ENCODE measurements at places on chromosomes 3 and 15.

GRCh38 chr15:59165726-59166125 is 40.9 kb upstream of the LDHAL6B start:
- DNase-seq, result no peak

DNA sequence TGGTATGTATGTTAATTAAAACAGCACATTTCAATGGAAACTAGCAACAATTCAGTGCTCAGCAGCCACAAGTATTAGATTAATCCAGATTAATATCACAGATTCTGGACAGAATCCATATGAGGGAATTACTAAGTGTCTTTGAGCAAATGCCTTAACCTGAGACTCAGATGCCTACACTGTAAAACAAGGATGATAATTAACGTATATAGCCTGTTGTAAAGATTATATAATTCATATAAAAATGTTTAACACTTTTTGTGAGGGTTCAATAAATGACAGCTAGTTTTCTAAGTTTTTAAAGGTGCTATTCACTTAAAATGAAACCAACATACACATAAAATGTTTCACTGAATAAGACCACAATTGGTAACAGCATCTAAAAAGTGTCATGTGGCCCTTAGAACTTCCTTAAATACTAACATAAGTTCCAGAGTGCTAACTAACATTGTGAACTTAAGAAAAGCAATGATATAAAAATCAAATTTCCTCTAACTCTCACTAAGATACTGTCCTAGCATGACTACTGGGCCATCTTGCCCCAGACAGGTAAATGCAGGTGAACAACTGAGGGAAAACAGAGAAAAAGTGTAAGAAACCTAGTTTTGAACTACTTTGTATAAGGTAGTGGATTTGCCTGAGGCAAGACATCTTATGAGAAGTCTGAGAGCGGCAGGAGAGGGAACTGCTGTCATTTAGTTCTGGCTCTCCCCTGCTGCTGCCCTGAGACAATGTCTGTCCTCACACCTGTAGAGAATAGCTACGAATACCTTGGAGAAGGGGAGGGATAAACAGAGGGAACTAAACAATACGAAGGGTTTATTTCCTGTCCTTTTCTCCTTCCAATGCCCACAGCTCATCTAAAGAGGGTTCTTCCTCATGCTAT is 151.3 kb downstream of the ADAM10 start:
- DNase-seq, result no peak

DNA sequence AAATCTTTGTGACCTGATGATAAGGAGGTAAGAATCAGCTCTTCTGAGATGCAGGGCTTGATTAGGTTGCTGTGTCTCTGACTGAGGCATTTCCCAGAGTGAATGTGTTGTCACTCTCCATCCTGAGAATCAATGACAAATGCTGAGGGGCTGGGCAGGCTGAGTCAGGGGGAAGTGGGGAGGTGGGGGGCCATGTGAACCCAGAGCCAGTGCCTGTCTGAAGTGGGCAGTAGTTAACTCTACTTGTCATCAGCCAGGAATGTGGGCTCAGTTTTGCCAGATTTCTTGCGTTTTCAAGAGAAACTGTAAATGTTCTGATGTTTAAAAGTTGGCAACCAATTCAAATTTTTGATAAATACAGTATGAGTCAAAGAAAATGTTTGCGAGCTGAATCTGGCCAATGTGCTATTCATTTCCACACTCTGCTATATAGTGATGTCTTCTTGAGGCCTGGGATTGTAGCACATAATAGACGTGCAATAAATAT is 3.1 kb upstream of the BNC1 start:
- no peak for DNase-seq

- peak; percentile 87 for DNase-seq
Observed at GRCh38 chr3:46299608-46300460, 54.1 kb upstream of the CCR2 start.

DNA sequence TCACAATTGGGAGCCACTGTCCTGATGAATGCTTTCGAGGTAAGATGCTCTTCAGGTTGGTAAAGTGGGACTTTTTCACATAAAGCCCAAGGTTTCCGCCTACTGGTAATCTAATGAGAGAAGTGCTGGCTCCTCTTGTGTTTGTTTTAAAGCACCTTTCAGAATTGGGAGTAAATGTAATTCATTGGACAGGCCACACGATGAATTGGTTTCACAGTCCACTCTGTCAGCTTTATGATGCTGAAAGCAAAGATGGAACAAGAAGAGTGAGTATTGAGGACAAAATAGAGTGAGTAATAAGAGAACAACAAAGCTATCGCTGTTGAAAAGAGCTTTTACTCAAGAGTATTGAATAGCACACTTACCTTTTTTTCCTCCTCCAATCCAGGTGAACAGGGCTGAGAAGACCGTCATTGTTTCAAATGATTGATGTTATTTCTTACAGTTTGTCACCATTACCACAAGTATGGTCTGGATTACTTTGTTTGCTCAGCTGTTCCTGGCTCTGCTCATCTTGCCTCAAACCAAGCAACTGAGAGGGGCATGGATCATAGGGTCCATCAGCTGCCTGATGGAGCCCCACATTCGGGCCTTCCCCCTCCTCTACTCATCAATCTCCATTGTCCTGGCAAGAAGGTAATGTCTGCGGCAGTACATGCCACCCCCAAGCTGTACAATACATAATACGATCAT is 136.1 kb upstream of the CNTN4 start:
- DNase-seq, result no peak

DNA sequence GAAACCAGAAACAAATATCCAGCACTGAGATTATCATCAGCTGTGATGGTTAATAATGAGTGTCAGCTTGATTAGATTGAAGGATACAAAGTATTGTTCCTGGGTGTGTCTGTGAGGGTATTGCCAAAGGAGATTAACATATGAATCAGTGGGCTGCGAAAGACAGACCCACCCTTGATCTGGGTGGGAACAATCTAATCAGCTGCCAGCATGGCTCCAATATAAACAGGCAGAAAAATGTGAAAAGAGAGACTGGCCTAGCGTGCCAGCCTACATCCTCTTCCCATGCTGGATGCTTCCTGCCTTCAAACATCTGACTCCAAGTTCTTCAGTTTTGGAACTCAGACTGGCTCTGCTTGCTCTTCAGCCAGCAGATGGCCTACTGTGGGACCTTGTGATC is 869.5 kb downstream of the SI start:
- DNase-seq, result no peak

DNA sequence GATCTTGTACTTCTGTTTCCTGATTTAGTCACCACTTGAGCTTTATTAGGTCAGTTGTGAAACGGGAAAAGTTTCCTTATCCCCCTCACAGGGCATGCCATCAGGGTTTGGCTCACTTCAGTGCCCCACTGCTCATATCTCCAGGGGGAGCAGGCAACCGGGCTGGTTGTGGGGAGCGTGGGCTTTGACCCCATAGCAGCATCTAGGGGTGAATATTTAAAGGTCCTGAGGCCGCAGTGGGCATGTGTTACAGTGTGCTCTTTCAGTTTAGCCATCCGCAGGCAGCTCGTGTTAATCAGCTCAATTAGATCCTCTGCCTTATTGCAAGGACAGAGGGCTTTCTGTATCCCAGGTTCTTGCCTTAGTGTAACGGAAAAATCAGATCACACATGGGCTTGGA is 71.9 kb downstream of the MRPL46 start:
- no peak for DNase-seq

- no peak for DNase-seq
Observed at GRCh38 chr15:99951511-99951910, 218.3 kb upstream of the LYSMD4 start.

- DNase-seq, result no peak
Observed at GRCh38 chr15:48178648-48178931, 495 bp upstream of the MYEF2 start.

- peak; percentile 16 for DNase-seq
Observed at GRCh38 chr15:92938387-92938786, 38.3 kb downstream of the CHD2 start.

GRCh38 chr3:102443021-102443420 is 8.2 kb downstream of the ZPLD1 start:
- no peak for DNase-seq

DNA sequence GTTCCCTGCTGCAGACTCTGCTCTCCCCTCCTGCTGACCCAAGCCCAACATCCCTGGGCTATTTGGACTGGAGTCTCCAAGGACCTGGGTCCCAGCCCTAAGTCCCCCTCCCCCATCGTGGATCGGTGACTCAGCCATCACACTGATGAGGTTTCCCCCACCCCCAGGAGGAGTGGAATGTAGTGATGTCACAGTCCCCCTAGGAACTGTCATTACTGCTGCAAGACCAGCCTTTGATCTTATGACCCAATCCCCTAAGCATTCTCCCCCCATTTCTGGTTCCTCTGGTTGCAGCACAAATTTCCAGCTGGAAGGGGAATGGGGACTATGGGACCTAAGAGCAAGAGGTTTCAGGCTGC is 63.4 kb upstream of the CSPG4 start:
- no peak for DNase-seq

DNA sequence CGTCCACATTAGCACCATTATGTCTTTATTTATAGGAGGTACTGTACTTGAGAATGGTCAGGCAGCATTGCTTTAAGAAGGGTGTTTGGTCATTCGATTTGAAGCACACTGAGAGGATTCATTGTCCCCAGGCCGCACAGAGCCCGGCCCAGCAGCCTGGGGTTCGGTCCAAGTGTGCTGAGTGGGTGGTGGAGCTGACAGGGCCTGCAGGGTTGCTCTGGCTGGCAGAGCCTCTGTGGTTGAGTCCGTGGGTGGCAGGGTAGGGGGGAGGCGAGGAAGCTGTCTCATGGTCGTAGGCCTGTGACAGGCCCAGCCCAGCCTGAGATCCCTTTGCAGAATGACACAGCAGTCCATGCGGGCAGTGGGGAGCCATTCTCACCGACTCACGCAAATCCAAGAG is 227.7 kb upstream of the TOPAZ1 start:
- no peak for DNase-seq

GRCh38 chr15:31563001-31563400 is 236.4 kb downstream of the KLF13 start:
- DNase-seq, result no peak

- DNase-seq, result peak; percentile 74
Observed at GRCh38 chr15:57146506-57147201, 228.2 kb downstream of the TCF12 start.

DNA sequence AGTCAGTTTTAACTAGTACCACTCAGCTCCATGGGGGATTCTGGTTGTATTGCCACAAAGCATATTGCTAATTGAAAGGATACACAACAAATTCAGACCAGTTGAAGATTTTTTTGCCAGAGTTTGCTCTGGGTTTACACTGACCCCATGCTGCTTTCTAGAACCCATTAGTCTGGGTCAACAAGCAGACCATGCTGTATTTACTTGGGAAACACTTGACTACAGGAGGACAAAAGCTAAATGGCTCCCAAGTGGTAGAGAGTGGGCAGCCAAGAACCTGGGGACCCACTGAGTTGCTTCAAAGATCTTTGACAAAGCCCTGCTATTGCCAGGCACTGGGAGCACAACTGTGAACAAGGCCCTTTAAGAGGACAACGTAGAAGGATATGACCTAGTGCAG is 86.8 kb upstream of the PSMD6 start:
- no peak for DNase-seq

GRCh38 chr3:54572197-54572895 is 355.5 kb downstream of the LRTM1 start:
- no peak for DNase-seq

GRCh38 chr15:35934383-35935049 is 388.6 kb upstream of the DPH6 start:
- no peak for DNase-seq

DNA sequence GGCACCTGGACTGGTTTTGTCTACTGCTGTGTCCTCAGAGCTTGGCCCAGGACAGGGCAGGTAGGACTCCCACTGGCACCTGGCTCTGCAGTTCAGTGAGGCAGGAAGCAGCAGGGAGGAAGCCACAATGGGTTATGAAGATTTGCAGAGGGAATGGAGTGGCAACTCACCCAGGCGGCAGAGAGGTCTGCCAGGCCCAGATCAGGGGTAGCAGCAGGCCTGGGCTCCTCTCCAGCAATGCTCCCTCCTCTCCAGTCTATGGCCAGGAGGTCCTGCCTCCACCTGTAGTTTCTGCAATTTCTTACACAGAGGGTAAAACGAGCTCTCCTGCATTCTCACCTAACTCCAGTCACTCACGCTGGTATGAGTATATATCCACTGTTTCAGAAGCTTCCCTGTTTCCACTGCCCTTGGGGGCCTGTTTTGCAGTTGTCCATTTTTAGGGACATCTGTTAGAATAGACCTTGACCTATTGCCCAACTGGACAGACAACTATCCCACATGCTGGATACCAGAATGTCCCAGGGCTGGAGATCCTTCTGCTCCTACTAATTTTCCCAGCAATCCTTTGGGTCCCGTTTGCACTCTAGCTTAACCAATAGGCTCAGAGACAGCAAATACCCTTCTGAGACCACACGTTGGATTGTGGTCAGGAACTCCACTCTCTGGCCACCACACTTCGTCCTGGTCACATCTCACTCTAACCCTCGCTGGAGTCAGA is 35.2 kb downstream of the HMCES start:
- DNase-seq, result no peak

- peak; percentile 25 for DNase-seq
Observed at GRCh38 chr3:186255703-186256331, 106.2 kb downstream of the DGKG start.

DNA sequence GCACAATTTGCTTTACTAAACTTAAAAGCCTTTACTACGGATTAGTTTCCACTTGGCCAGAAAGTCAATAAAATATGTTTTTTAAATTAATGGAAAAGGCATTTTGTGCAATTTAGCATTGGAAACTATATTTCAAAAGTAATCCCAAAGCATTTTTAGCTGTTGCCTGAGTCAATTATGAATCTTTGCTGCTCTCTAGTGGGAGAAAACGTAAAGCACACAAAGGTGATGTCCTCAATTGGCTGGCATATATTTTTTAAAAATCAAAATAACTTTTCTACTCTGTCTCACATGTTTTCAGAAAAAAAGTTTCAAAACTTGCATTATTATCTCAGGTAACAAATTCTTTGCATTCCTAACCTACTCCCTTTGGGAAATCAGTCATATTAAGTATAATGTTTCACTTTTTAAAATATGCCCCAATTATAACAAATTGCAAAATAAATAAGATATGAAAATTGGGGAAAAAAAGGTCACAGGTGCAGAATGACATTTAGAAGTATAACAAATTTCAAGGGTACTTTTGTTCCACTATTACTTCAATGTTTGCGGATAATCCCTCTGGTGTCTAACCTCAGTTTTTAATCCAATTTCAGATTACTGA is 47.2 kb upstream of the TEX55 start:
- DNase-seq, result peak; percentile 49

DNA sequence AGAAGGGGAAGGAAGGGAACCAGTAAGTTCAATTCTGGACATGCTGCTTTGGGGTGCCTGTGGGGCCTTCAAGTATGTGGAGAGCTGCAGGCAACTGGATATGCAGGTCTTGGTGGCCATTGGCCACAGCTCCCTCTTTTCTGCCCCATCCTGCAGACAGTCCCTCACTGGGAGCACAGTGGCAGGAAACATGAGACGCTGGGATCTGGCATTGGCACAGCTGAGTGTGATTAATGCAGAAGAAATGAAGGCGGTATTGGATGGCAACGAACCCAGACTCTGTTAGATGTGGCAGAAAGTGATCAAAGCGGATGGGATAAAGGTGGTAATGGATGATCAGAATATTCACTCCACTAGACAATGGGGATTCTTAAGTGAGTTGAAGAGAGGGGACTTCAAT is 23.2 kb upstream of the VPS8 start:
- DNase-seq, result no peak
